NCI-H345 (cell line): ENCODE measurements at places on chromosomes 4 and X.

- peak; percentile 52 for DNase-seq
Observed at GRCh38 chrX:4547213-4547836, 833.9 kb upstream of the PRKX start.

GRCh38 chr4:103075435-103075893, 1.1 kb downstream of the SLC9B2 start:
- no peak for DNase-seq

- no peak for DNase-seq
Observed at GRCh38 chr4:154506253-154506652, 14.7 kb upstream of the DCHS2 start.

GRCh38 chr4:166822386-166822785, 411.9 kb downstream of the SPOCK3 start:
- DNase-seq, result no peak

DNA sequence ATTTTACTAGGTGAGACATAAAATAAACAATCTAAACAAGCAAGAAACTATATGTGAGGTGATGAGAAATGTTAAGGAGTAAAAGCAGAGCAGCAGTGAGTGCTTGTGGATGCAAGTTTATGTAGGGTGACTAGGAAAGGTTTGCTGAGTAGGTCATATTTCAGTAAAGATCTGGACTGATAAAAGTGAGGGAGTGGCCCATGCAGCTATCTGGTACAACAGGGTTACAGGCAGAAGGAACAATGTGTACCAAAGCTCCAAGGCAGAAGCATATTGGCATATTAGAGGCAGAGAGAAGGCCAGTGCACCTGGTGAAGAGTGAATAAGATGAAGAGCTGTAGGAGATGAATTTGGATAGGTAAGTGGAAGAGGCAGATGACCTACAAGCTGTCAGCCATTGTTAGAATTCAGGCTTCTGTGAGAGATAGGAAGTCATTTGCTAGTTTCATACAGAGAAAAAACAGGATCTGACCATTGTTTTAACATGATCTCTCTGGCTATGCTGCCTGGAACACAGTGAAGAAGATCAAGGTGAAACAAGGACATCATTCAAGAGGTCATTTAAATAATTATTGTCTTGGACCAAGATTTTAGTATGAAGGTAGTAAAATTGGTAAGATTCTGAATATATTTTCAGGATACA, 274.6 kb downstream of the ANKRD50 start:
- DNase-seq, result no peak

- no peak for DNase-seq
Observed at GRCh38 chr4:94454405-94454804, 2.7 kb downstream of the PDLIM5 start.

- no peak for DNase-seq
Observed at GRCh38 chr4:179618966-179619365, 2176.7 kb upstream of the AGA start.

- DNase-seq, result no peak
Observed at GRCh38 chr4:90982813-90983212, 855.6 kb downstream of the CCSER1 start.

DNA sequence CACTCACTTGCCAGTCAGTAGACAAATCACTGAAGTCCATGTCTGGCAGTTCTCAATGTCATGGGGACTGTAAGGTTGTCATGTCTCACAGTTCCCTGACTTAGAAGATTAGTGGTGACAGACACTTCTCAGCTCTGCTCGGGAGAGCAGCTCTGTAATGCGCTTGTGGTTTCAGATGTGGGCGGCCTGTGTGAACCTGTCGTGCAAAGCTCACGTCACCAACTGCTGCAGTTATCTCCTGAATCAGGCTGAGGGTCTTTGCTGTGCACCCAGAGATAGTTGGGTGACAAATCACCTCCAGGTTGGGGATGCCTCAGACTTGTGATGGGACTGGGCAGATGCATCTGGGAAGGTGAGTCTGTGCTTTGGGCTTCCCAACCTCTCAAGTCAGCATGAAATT, at the start of gene IL9R:
TSS of gene IL9R (plus strand) at position 261 of the 400 bp plus-strand sequence. CDS start at position 325, 64 bp downstream.
- no peak for DNase-seq

- no peak for DNase-seq
Observed at GRCh38 chr4:828641-829271, 2.8 kb upstream of the CPLX1 start.

- no peak for DNase-seq
Observed at GRCh38 chr4:79048878-79049277, 109.6 kb upstream of the PAQR3 start.

- no peak for DNase-seq
Observed at GRCh38 chrX:333611-334311, 15.2 kb upstream of the GTPBP6 start.

DNA sequence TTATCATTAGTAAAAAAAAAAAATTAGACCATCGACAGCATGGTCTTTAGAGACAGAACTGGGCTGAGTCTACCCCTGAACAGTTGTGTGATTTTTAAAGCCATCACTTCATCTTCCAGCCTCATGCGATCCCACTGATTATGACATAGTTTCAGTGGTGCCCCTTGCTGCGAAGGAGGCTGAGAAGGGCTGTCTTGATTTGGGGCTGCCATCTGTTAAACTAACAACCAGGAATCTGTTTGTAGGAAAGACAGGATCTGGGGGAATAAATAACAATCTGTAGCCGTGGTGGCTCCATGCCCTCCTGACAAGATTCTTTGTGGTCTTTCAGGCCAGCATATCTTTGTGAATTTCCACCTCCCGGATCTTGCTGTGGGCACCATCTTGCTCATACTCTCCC, 17.1 kb downstream of the SLC34A2 start:
- DNase-seq, result no peak

DNA sequence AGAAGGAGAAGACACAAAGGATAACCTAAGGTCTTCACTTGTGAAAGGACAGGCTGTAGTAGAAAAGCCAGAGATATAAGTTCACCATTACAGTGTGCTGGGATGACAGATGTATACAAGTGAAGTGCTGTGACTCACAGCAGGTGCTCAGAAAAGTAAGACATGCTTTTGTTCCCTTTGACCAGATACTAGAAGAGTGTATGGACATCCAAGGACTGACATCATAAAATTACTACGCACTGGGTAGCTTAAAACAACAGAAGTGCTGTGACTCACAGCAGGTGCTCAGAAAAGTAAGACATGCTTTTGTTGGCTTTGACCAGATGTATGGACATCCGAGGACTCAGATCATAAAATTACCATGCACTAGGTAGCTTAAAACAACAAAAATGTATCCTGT, 61.6 kb upstream of the BTC start:
- no peak for DNase-seq

- no peak for DNase-seq
Observed at GRCh38 chrX:54496517-54496852, 451 bp upstream of the FGD1 start.

GRCh38 chr4:89101256-89102161, 9.8 kb upstream of the TIGD2 start:
- no peak for DNase-seq

DNA sequence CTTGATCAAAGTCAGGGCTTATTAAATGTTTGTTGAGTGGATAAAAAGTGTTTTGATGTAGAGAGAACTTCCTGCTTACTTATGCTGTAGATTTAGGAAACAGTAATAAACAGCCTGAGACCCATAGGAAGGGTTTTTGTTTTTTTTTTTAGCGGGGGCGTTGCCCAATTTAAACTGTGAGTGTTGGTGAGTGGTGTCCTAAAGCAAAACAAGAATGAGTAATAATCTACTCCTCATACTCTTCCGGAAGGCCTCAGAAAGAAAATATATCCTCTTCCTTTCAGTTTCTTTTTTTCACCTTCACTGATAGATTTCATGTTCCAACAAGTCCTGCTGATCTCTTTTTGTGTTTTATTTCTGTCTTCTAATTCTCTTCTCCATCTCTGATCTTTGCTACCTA, 104.4 kb upstream of the SCML1 start:
- DNase-seq, result no peak

GRCh38 chr4:113972781-113973180, 6.7 kb downstream of the ARSJ start:
- DNase-seq, result no peak

GRCh38 chr4:20158195-20158594, 93.5 kb upstream of the SLIT2 start:
- DNase-seq, result no peak

- no peak for DNase-seq
Observed at GRCh38 chr4:117515921-117516320, 430.5 kb upstream of the TRAM1L1 start.

DNA sequence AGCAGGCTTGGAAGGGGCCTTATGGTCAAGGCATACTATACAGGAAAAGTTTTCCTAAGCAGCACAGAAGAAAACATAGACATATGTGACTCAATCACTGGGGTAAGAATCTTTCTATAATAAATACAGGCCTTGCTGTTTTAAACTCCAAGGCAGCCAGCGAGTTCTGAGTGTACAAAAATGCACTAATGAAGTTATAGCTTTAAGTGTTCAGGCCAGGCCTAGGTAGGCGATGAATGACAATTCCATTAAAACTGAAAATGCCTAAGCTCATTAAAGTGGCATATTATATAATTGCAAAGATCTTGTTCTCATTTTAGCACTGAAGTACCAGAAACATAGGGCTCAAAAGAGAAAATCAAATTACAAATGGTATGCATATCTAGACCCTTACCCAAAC, 716.4 kb upstream of the HS3ST1 start:
- DNase-seq, result no peak

DNA sequence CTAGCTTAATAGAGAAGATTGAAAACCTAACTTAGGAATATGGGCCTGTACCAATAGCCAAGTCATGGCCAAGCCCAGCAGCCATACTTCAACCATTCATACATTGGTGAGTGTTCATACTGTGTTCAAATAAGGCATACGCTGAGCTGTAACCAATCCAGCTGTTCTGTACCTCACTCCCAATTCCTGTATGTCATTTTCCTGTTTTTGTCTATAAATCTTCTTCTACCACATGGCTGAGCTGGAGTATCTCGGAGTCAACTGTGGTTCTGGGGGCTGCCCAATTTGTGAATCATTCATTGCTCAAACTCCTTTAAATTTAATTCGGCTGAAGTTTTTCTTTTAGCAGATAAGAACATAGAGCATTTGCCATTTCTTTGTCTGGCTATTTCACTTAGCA, 195.3 kb upstream of the ANKRD50 start:
- no peak for DNase-seq

DNA sequence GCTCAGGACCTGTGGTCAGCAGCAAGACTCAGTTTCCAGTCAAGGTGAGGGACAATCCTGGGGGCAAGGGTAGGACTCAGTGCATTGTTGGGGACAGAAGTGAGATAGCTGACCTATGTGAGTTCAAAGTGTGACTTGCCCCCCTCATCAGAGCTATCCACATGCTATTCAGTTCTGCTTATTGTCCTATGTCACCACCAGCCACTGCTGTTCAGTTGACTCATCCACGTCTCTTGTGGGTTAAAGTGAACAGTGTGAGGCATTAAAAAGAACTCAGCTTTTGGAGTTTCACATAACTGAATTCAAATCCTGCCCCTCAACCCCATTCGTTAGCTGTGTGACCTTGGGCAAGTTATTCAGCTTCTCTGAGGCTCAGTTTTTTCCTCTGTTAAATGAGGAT, 4.4 kb upstream of the APLN start:
- no peak for DNase-seq

GRCh38 chr4:106775636-106776035, 260.5 kb downstream of the DKK2 start:
- no peak for DNase-seq

DNA sequence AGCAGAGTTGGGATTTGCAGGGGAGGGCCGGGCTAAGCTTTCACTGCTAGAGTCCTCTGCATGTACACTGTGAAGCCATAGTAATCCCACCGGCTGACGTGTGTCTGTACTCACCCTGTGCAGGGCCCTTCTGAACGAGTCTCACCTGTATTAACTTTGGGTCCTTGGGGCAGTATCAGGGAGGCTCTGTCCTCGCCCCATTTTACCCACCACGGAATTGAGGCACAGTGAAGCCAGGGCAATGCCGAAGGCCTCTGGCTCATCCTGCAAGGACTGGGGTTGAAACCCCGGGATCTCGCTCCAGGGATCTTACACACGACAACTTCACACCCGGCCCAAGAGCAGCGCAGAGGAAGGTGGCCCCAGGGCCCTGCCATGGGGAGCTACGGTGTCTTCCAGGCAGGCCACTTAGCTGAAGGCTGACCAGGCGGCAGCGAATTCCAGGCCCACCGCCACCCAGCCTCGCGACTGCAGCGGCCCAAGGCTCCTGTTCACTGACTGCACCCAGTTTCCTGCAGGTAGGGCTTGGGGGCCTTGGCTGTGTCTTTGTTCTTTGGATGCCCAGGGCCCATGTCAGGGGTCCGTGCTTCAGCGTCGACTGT, 75.5 kb upstream of the ADRA2C start:
- no peak for DNase-seq

DNA sequence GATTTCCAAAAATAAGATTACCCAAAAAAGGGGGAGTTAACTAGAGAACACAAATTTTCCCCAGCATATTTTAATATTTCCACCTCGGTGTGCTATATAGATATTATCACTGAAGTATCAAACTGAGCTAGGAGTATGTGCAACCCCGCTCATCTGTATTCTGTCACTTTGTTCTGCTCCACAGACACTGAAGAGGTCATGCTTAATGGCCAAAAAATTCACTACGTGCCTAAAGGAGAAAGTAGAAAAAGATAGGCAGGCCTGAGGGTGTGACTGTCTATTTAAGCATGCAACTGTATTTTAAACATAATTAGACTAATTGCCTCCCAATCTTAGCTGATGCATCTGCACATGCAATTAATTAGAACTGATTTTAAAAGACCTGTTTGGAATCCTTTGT, 24.5 kb downstream of the SH3RF1 start:
- DNase-seq, result no peak

DNA sequence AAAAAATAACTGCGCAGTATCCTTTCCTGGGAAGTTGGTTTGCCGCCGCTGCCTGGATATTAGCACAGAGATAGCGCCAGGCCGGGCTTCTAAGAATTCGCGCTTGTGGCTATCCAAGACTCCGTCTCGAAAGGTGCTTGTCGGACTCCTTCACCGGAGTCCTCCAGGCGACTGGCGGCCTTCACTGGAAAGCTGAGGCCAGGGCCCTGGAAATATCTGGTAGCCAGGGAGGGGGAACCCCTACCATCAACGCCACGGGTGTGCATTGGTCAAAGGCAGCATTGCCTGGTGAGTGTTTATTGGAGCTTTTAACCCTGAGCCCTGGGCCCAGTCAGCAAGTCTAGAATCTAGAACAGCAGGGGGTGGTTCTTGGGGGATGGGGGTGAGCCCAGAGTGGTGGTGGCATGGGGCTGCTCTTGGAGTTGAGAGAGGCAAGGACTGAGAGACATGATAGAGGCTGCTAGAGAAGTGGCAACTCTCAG, 577 bp upstream of the PIM2 start:
- peak; percentile 47 for DNase-seq

GRCh38 chr4:180828455-180829018, 1414.7 kb upstream of the TENM3 start:
- DNase-seq, result no peak

DNA sequence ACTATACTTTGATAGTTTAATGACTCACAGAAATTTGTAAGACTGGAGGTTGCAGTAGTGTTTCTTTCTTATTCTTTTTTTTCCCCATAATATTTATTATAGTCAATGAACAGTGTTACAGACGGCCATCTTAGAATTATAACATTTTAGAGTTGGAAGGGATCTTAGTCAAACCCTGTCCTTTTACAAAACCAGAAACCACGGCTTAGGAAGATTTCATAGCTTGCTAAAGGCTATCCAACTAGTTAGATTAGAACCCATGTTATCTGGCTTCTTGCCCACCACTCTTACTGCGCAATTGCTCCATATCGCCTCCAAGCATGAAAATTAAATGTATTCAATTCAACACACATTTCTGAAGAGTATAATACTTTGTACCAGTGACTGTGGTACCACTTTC, 1.1 kb downstream of the XIAP start:
- peak; percentile 14 for DNase-seq

GRCh38 chr4:140090215-140090731, 63.7 kb downstream of the MAML3 start:
- DNase-seq, result no peak
